ENCODE measurements at places on chromosomes 3 and 15. TPM values are rescaled to one million over a fixed set of nuclear protein-coding genes. Genes with fewer than 3 reads are reported as not detected.

DNA sequence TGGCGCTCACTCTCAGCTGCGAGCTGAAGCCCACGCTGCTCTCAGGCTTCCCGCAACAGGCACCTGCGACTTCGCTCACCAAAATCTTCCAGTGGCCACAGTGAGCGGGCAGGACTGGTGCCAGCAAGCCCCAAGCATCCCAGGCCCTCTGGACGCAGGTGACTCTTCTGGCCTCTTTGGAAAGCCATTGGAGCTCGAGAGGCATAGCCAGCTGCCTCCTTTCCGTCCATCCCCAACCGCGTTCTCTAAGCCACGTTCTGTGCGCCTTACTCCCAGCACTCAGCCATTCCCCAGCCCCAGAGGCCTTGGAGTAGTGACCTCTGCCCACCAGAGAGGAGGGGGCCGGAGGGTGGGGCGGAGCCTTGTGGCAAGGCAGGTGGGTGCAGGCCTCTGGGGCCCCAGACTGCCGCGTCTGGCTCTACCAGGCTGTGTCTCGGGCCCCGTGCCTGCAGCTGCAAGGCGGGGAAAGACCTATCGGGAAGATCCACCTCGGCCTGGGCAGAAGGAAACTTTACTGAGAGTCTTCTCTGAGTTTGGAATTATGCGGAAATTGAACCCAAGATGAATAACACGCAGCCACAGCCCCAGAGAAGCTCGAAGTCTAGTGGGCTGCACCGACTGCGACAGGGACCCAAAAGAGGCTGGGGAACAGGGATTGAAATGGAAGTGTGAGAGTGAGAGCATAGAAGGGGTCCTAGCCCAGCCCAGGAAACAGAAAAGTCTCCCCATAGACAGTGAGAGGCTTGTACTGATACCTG, 3.6 kb upstream of the SOX14 start:
- DNase-seq, result peak; percentile 36

DNA sequence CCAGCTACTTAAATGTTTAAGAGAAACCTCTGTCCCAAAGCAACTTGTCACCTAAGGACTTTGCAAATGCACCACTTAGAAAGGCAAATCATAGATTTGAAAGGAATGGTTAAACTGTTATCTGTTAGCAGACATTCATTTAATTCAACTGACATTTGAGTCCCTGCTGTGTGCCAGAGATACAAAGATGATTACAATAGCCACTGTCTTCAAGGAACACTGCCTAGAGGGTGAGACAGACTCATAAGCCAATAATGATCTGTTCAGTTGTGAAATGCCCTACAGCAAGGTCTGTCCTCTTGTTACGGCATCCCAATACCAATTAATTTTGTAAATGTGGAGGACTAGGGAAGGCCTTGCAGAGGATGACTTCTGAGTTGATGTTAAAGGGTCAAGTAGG, 113.1 kb downstream of the ATG7 start:
- peak; percentile 26 for DNase-seq

DNA sequence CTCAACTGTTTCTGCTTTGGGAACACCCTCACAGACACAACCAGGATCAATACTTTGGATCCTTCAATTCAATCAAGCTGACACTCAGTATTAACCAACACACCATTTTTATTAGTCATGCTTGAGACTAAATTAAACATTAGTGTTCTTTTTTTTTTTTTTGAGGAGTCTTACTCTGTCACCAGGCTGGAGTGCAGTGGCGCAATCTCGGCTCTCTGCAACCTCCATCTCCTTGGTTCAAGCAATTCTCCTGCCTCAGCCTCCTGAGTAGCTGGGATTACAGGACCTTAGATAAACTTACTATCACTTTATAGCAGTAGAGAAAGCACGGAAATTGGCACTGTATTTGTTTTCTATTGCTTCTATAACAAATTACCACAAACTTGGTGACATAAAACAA, 2.0 kb upstream of the RAB11A start:
- DNase-seq, result no peak

DNA sequence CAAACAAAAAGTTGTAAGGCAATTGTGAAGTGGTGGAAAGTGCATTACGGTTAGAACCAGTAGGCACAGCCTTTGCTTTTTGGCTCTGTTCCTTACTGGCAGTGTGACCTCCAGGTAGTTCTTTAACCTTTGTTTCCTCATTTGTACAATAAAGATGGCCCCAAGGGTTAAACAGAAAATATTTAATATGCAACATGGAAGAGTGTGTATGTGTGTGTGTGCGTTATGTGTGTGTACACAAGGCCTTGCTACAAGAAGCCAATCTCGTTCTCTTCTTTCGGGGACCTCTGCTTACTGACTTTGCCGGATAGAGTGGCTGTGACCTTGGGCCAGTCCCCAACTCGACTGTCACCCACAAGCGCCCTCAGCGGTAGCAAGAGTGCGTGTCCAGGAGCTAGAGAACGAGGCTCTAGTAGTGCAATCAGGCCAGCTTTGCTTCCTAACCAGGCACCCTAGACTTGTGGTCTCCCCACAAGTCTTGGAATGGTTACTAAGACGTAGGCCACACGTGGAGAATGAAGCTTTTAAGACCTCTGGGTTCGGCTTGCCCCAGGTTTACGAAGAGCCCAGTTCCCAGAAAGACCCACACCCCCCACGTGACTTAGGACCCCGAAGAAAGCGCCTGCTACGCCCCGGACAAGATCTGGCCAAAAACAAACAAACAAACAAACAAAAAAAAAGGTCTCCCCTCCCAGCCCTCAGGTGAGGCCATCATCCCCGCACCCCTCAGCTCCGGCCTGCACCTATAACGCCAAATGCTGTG, 593 bp downstream of the CIAO2A start:
- no peak for DNase-seq

Gene CCDC14
- total RNA-seq, result 51.4 TPM

Gene BLM
- 1.4 TPM for total RNA-seq

Gene SLC27A2
- total RNA-seq, result not detected

- peak; percentile 73 for DNase-seq
Observed at GRCh38 chr3:142577696-142578328, 721 bp downstream of the ATR start.

Gene CHRD
- 0.29 TPM for total RNA-seq

Gene LRRN1
- 3.5 TPM for total RNA-seq

GRCh38 chr3:71226565-71227269, 356.8 kb downstream of the FOXP1 start:
- peak; percentile 82 for DNase-seq

Gene CYP8B1
- total RNA-seq, result not detected

Gene CCR3
- not detected for total RNA-seq
